ENCODE measurements at places on chromosomes 11 and 22.

DNA sequence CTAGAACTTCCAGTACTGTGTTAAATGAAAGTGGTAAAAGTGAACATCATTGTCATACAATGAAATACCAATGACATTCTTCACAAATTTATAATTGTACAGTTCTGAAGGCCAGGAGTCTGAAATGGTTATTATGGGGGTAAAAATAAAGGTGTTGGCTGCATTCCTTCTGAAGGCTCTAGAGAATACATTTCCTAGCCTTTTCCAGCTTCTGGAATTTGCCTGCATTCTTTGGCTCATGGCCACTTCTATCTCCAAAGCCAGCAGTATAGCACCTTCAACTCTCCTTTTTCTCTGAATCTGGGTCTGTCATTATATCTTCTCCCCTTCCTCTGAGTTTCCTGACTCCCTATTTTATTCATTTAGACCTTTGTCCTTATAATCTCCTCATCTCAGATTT, 1232.7 kb upstream of the TENM4 start:
- no peak for DNase-seq

- DNase-seq = no peak
These were observed 45.1 kb upstream of the TSPAN18 start for GRCh38 chr11:44681698-44682097.

DNA sequence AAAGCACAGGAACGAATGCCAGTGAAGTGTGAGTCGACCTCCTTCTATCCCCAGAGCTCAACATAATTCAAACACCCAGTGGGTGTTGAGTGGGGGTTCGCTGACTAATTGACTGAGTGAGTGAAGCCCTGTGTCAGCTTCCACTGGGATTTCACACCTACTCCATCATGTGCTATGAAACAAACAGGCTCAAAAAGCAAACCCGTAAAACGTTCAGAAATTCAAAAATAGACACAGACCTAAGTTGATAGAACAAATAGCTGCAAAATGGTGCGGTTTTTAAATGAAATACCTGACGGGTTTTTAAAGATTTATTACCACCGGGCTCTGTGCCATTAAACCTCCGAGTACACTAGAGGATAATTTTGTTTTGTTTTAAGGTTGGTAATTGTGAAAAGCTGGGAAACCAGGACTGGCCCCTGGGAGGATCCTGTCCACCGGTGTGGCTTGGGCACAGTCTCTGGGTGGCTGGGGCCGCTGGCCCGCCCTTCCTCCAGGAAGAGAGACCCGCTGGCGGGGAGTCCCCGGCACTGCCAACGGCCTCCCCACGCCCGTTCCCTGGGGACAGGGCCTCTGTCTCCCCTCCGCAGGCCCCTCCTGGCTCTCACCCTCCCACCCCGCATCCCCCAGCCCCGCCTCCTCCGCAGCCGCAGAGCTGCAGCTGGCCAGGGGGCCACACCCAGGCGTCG, 13.6 kb downstream of the KCNJ5 start:
- DNase-seq = peak; percentile 65

GRCh38 chr22:43745783-43746356, 66.2 kb downstream of the EFCAB6 start:
- no peak for DNase-seq

GRCh38 chr22:26529345-26529744, 17.1 kb upstream of the TFIP11 start:
- peak; percentile 24 for DNase-seq

DNA sequence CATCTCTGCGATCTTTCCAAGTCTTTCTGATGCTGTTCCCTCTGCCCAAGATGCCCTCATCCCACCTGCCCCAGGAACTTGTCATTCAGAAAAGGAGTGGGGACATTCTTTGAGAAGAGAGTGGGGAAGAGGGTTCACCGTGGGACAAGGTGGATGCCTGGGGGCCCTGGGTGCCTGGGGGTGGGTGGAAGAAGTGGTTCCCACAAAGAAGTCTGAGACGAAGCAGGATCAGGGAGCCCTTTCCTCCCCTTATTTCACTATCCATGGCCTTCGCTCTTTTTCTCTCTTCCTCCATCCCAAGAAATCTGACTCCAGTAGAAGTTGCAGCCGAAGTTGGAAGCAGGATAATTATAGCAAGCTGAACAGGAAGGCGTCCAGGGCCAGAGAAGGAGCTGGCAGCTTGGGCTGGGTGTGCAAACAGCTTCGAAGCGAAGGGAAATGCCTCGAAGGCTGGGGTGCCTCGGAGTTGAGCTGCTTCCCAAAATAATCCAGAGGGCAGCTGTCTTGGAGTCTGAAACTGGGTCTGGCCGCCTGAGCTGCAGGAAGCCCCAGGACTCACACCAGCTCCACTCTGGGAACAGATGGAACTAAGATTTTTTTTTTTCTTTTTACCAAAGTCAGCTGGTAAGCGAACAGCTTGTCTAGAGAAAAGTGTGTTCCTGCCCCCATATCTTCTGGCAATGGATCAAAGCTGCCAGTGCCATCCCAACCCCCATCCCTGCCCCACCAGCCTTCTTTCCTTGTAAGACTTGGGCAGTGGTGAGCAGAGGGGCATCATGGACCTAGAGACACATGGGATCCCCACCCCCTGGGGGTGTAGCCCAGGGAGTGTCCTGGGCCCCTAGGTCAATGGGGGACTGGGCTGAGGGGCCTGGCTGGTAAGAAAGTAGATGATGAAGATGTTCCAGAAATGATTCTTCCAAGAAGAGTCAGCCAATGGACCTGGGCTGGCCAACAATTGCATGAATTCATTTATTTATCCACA, 31.5 kb downstream of the PARVG start:
- DNase-seq = no peak

DNA sequence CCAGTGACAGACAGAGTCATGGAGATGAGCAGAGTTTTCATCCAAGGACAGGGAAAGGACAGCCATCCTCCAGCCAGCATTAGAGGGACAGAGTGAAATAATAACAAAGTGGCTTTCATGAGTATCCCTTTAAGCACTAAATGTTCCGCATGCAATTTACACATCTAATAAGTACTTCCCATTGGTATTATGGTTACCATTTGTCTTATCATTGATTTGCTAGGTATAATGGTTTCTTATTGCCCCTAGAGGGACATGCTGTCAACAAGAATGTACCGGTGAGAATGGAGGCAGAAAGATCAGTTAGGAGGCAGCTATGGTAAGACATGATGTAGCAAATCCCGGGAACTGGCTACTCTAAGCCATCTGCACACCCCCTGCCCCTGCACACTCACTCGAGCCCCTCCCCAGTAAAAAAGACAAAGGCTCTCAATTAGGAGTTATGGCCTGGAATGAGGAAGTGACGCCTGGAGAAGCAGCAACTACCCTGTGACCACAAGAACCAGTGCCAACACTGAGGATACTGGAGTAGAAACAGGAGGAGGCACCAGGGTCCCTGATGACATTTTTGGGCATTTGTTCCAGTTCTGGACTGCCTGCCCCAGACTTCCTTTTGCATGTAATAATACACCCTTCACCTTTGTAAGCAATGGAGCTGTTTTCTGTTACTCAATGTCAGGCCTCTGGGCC, 30.2 kb upstream of the HMGXB4 start:
- no peak for DNase-seq

DNA sequence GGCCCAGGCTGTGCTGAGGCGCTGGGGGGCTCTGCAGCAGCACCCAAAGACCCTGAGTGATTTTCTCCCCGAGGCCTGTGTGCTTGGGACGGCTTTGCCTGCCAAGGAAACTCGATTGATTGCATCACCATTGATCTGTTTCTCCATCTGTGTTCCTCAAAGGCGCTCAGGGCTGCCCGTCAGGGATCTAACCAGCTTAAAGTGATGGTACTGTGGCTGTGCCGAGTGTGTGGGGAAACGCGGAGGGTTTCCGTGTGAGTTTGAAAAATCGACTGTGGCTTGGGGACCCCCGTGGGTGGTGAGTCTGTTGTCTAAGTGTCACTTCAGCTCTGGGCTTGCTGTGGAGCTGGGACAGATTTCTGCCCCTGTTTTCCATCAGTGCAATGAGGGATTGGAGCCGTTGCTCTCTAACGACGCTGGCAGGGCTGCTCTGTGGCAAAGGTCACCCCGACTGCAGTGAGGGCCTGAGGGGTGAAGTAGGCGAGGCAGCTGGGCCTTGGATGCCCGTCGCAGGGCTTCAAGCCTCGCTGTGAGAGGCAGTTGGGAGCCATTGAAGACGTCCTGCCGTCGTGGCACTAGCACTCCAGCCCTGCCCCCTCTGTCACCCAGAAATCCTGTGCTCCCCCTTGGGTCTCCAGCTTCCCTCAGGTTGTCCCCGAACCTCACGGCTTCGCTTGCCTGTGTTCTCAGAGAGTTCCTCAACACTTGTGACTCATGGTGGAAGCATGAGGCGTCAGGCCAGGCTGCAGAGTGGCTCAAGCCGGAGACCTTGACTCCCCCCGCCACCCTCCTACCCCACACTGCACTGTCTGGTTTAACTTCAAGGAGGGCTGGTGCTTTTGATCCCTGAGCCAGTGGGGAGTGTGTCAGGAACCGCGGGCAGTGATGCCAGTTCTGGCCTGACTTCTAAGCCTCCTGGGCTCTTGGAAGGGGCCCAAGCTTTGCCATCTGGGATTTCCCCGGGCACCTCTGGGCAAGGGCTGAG, 21.8 kb downstream of the CACNA1I start:
- DNase-seq = peak; percentile 64

GRCh38 chr22:36778020-36778419, 2.1 kb upstream of the IFT27 start:
- no peak for DNase-seq

- no peak for DNase-seq
These were observed 7.9 kb downstream of the CTR9 start for GRCh38 chr11:10758957-10759356.

DNA sequence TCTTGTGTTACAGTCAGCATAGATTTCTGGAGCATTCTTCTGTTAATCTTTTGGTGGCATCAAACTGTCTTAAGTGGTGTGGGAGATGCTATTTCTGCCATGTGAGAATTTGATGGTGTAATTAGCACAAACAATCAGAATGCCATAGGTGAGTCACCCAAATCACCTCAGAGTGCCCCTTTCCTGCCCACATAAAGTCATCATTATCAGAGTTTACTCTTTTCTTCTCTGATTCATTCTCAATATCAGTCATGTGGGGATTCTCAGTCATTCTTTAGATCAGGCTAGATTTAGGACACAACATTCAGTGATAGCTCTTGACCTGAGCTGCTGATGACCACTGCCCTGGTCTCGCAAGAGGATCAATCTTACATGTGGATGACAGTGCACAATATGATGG, 23.7 kb upstream of the MS4A6A start:
- DNase-seq = no peak

- DNase-seq = no peak
These were observed 4.1 kb upstream of the ELFN2 start for GRCh38 chr22:37431366-37431765.

DNA sequence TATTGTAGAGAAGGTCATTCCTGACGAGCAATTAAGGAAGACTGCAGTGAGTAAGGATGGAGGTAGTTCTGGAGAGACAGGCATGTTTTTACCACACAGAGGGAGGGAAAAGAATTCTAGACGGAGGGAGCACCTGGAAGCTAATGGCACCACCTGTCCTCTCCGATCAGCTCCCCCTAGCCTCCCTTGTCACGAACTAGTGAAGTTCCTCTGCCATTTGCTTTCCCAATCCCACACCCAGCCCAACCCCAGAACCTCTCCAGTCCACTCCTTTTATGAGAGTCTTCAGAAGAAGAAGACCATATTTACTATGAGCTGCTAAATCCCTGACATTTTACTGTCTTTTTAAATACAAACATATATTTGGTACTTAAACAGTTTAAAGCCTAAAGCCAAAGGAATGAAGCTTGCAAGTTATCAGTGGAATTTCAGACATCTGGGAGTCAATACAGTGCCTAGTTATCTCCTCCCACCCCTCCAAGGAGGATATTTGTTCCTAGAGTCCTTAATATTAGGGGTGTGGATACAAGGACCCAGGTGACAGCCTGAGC, 46.1 kb upstream of the HSPA8 start:
- no peak for DNase-seq
